ENCODE measurements at places on chromosomes 12 and 14. TPM values are rescaled to one million over a fixed set of nuclear protein-coding genes. Genes with fewer than 3 reads are reported as not detected.

GRCh38 chr12:51591016-51591901 lies at the start of gene SCN8A:
Gene SCN8A (plus strand): TSS chr12:51591233. CDS start chr12:51662818, 71,585 bp downstream.
- DNase-seq: no peak

DNA sequence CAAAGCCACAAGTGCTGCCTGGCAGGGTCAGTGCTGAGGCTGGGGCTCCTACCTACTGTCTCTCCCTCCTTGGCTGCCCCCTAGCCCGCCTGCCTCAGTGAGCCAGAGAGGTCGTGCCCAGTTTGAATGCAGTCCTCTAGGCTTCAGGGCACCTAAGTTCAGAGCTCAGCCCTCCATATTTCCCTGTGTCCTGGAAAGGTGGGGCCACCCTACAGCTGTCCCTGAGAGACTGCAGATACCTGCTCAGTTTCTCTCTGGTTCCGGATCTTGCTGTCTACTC lies 142.6 kb downstream of the CALM1 start:
- no peak for DNase-seq

The SERPINA1 gene
- not detected for total RNA-seq

DNA sequence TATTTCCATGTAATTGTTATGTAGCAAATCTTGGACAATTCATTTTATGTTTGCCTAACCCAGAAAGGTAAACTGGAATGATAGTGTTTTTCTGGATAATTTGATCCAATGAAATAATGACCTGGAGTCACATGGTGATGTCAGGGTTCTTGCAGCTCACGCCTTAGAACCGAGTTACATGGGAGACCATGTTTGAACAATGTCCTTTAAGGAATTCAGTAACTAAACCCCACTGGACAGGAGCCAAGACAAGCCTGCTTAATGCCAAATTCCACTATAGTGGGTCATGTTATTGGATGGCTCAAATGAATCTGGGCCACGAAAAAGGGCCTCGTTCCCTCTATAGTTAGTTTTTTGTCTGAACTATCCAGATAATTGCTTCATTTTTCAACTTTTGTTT lies 255.8 kb upstream of the HMGA2 start:
- peak; percentile 40 for DNase-seq

The MON2 gene
- total RNA-seq: 23.3 TPM

The KIF26A gene
- total RNA-seq: 9.2 TPM

DNA sequence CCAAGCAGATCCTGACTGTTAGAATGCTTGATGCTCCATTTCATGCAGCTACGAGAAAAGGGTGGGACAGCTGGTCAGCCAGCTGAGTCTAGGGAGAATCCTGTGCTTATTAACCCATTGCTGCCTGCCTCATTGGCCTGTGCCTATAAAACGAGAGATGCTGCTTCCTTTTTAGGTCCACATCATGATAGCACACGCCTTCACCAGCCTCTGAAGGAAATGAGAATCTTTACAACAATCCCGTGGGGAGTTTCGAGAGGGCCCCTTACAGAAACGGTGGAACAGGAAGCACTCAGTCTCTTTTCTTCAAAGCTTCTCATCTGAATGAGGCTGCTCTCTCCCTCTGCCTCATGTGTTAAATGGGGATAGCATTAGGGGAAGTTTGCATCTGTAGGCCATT lies 147.3 kb upstream of the RFLNA start:
- DNase-seq: no peak

DNA sequence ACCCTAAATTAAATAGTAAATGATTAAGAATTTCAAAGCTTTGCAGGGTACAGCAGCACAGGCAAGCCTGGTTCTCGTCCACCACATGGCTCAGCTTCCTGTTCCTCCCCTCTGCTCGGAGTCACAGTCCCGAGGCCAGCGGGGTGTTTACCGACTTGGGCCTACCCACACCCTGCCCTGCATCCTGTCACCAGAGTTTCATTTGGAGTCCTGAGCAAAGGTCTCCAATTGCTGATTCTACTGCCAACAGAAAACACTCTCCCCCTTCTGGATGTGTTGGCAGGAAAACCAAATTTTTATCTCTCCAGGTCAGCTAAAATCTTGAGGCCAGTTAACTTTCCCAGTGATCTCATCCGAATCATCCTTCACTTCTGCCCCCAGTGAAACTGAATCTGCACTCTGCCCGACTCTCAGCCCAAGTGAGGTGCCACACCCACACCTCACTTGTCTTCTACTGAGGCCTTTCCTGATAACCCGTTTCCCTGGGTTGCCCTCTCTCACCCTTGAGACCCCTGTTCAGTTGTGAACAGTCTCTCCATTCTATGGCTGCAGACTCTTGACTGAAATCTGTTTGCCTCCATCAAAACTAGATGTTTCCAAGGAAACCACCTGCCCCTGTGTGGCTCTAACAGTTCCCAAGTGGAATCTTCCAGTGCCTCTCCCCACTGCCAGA lies 71.2 kb downstream of the VCPKMT start:
- DNase-seq: peak; percentile 85

The TMEM121 gene
- 9.5 TPM for total RNA-seq

- no peak for DNase-seq
These were observed 351.0 kb downstream of the NAV3 start for GRCh38 chr12:78181544-78182162.

The KCNH3 gene
- 0.13 TPM for total RNA-seq

The CLEC6A gene
- total RNA-seq: not detected

The HOXC6 gene
- not detected for total RNA-seq

DNA sequence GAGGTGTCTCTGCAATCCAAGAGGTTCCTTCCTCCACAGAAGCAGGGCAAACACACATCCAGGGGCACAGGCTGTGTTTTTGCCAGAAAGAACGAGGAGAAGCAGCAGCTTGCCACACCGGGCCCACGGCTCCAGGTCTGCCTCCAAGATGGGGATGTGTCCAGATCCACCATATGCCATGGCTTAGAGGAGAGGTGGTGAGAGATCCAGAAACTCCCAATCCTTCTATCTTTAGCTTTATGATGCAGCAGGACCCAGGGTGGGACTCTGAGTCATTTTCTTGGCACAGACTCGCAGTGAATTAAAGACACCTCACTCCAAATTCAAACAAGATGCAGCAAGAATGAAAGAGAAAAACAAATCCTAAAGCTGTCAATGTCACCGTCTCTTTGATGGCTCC lies 481.4 kb upstream of the TMEM132C start:
- DNase-seq: no peak

- no peak for DNase-seq
These were observed 6.6 kb upstream of the PPM1A start for GRCh38 chr14:60242429-60242828.

DNA sequence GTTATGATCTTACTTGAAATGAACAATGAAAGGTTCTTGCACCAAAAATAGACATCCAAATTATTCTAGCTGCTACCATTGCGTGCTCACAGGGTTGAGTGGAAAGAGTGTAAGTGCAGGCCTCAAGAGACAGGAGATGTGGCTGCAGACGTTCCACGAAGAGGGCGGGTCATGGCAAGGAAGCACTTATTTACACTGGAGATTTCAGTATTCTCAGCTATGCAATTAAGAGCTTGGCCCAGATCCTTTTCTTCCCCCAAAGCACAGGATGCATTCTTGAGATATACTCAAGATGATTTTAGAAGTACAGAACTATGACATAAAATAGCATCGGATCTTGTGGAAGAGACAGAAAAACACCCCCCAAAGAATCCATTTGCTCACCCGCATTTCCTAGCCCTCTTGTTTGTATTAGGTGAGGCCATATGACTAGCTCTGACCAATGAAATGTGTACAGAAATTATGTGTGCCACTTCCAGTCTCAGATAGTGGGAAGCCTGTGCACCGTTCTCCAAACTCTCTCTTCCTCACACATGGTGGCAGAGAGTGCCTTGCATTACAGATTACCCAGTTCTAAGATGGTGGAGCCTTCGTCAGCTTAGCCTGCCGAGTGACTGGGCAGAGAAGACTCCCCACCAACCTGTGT lies 261.4 kb downstream of the TTC8 start:
- no peak for DNase-seq

GRCh38 chr14:91170504-91171121 lies 56.7 kb downstream of the DGLUCY start:
- DNase-seq: no peak

- no peak for DNase-seq
These were observed 20.5 kb downstream of the WBP11 start for GRCh38 chr12:14782756-14783155.

The TAS2R31 gene
- total RNA-seq: 2.3 TPM

GRCh38 chr12:108193917-108194316 lies 64.8 kb downstream of the WSCD2 start:
- peak; percentile 3 for DNase-seq

GRCh38 chr12:47818467-47819137 lies 1.1 kb downstream of the HDAC7 start:
- DNase-seq: peak; percentile 74

GRCh38 chr12:121872546-121873215 lies 14.0 kb upstream of the HPD start:
- DNase-seq: no peak

The BEGAIN gene
- total RNA-seq: under 0.01 TPM

DNA sequence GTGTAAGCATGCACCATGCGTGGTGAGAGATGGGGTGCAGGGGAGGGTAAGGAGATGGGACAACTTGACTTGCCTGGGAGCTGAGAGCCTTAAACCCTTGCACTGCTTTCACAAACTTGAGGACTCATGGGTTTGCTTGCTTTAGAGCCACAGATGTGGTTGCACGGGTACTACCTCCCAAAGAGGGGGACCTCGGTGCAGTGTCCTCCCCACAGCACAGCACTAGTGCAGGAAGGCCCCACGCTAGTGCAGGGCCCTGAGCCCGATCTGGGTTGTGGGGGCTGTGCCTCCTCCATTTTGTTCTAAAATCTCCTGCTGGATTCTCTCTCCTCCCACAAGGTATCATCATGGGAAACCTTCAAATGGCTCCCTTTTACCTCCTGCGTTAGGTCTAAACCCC lies 11.2 kb downstream of the KRT72 start:
- no peak for DNase-seq

The A2ML1 gene
- not detected for total RNA-seq

DNA sequence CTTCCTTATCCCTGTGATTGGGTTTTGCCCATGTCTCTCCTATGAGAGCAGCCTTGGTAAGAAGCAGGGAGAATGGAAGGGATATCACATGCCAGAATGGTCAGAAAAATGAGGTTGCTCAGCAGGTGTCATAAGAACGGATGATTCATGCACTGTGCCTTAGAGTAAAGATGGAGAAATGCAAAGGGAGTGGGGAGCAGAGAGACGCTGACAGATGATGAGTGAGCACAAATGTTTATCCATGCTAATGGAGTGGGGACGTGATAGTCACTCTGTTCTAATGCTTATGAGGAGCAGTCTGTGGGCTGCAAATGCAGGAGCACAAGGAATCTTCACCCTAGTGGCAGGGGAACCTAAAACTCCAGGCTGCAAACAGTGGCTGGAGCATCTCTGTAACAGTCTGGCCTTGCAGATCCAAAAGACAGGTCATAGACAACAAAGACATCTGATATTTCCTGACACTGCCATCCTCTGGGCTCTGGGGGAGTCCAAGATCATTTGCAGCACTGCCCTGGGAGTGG lies 243.2 kb downstream of the CACNA1C start:
- DNase-seq: no peak

The ZBTB25 gene
- 3.1 TPM for total RNA-seq

DNA sequence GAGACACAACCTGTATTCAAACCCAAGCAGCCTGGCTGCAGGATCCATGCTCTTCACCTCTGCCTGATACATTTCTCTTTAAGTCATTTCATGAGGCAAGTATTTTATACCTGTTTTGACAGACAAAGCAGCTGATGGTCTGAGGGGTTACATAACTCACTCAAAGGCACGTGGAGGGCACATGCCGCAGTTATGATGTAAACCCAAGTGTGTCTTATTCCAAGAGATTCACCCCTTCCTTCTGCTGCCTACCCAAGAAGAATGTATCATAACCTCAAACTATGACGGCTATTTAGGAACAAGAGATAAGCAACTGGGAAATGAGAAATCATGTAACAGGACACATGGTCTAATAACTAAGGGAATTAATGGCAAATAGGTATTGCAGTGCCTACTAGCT lies 329.8 kb upstream of the TMPO start:
- no peak for DNase-seq

- no peak for DNase-seq
These were observed 80.5 kb upstream of the TBX3 start for GRCh38 chr12:114764510-114764909.

DNA sequence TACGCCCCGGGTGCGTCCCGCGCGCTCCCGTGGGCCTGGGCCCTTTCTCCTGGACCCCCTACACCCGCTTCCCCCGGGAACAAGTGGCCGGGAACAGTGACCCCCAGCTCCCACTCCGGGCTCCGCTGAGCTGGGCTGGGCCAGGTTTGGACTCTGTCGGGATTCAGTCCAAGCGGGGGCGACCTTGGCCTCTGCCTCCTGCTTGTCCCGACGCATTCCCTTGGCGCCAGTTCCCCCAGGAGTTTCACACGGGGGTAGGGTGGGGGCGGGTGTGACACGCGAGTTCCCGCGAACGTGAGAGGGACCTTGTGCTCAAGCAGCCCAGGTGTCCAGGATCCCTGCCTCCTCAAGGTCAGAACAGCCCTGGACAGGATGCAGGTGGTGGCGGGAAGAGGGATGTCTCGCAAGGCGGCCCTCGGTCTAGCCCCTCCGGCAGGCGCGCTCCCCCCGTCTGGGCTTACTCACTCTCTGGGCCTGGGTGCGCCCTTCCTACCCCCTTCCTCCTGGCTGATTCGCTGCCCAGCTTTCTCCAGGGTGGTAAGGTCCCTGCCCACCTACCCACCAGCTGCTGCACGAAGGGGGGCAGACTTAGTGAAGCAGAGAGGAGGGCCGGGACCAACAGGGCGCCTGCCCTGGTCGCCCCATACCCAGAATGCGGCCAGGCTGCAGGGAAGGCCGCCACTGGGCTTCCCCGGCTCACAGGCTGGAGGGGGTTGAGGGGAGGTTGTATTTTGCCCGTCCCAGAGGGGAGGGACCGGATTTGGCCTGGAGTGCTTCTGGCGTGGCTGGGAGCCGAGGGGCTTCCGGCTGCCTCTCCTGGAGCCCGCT lies 862 bp downstream of the CRIP2 start:
- DNase-seq: peak; percentile 74

GRCh38 chr12:122725452-122726079 lies 5.1 kb downstream of the HCAR1 start:
- no peak for DNase-seq

DNA sequence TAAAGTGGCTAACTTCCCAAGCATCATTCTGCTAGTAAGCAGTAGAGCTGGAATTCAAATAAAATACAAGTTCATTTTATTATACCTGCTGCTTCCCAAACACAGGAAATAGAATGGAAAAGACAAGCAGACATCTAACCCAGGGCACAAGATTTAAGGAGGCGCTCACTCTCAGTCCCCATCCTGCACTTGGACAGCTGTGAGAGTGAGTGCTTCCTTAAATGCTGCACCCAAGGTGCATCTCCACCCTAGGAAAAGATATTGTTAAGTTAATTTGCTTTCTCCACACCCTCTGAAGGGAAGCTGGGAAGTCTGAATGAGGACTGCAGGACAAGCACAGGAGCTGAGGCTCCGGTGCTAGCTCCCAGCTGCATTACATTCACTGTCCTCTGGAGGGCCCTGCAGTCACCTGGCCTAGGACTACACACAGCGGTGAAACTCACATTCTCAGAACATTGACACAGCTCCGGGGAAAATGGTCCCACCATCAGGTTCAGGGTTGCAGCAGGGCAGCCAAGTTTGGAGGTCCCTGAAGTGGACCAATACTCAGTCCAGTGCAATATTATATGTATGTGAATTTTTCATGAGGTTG lies 14.2 kb downstream of the HEBP1 start:
- peak; percentile 71 for DNase-seq

- no peak for DNase-seq
These were observed 228.9 kb upstream of the PRKD1 start for GRCh38 chr14:30156571-30156970.

GRCh38 chr12:906062-906585 lies 43.4 kb downstream of the RAD52 start:
- no peak for DNase-seq

GRCh38 chr12:9751204-9752144 lies 9.2 kb downstream of the CD69 start:
- DNase-seq: peak; percentile 51
